Stimulated activated CD8-positive, alpha-beta memory T cell treated with anti-CD3 and anti-CD28 coated beads, Interleukin-4, amount 100 ng/mL, for 1 hour (primary cell): ENCODE measurements at places on chromosomes 6 and 20.

- no peak for DNase-seq
Observed at GRCh38 chr6:167210375-167211294, 52.9 kb upstream of the GPR31 start.

GRCh38 chr20:19918965-19919329 is 98.2 kb upstream of the NAA20 start:
- no peak for DNase-seq

DNA sequence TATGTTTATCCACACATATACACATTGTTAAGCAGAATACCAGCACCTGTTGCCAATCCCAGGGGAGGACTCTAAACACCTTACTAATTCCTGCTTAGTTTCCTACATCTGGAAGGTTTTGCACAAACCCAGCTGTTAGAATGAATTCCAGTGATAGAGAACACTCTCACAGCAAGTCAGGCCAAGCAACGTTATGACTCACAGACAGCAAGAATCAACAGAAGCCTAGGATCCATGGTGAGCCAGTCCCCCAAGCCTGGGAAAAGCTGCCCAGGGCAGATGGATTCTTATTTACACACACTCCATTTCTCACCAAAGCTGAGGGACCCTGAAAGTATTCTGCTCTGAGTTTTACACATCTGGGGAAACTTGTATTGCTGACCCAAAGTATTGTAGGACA is 291.7 kb downstream of the SLC35F1 start:
- no peak for DNase-seq

DNA sequence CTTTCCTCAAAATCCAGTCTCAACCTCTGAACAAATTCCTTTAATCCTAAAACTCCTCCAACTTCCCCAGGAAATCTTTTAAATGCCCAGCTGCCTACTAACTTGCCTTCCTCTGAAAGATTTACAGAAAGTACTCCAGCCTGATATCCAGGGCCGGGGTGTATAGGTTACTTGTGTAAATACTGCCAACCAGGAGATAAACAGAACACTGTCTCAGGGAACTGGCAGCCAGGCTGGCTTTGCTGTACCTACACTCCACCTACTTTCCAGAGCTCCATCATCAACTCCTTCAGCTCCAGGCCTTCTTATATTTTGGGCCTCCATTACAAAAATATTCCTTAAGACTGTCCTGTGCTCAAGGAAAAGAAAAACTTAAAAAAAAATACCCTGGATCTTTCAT is 85.9 kb downstream of the CEP162 start:
- DNase-seq, result no peak

GRCh38 chr6:125947615-125948014 is 9.0 kb upstream of the HINT3 start:
- no peak for DNase-seq

GRCh38 chr6:30075790-30076732 is 492 bp upstream of the RNF39 start:
- DNase-seq, result no peak

DNA sequence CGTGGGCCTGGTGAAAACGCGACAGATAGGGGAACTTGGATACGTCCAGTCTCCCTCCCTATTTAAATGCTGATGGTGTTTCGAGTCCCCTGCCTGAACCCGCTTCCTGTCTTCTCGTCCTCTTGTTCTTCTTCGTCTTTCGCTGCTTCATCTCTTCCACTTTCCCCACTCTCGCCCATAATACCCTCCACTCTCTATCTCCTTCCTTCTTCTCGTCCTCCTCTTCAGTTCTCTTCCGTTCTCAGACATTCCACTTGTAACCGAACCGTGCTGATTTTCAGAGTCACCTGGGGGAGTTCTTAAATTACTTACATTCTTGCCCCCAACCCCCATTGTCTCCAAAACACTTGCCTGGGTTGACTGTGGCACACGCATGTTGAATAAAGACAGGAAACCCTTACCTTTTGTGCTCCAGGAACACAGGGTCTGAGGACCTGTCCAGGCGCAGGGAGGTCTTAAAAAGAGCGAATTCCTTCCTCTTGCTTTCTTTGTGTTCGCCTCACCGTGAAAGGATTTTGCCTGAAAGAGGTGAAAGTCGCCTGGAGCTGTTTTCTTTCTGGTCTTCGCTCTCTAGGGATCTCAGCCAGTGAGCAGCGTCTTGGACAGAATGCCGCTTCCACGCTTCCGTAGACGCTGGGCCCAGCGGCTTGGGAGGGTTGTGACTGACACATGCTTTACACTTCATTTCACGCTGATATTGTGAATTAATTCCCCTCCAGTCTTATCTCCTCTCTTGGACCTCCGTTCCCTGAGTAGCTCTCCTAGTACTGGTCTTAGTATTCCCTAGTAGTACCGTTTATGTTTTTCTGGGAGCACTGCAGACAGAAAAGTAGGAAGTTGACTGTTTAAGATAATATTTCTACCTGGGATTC is 184.0 kb downstream of the GPX5 start:
- no peak for DNase-seq

- no peak for DNase-seq
Observed at GRCh38 chr6:135147637-135148592, 33.2 kb upstream of the MYB start.

- DNase-seq, result no peak
Observed at GRCh38 chr6:146420255-146420654, 123.4 kb upstream of the RAB32 start.

DNA sequence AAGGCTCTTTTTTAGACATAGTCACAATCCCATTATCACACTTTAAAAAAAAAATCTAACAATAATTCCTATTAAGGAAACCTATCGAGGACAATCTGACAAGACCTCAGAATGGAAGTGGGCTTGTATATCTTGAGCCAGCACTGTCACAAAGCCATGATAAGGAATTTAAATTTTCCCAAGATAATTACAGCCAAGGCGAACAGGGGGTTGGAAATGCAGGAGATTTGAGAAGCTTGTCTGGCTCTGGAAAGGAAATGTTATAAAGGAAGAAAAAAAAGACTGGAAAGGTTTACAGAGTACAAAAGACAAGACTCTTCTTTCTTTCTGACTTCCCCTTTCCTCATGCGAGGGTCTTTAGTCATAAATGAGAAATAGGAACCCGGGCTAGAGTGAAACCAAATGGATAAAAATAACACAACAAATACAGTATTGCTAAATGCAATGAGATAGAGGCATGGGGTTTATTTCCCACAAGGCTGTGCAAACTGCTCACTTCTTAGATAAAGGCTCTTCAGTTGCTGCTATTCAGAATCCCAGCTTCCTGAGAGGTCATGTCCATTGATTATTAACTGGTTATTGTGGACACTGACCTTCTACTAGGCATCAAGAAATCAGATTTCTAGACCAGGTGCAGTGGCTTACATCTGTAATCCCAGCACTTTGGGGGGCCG is 13.4 kb upstream of the GHRH start:
- no peak for DNase-seq

DNA sequence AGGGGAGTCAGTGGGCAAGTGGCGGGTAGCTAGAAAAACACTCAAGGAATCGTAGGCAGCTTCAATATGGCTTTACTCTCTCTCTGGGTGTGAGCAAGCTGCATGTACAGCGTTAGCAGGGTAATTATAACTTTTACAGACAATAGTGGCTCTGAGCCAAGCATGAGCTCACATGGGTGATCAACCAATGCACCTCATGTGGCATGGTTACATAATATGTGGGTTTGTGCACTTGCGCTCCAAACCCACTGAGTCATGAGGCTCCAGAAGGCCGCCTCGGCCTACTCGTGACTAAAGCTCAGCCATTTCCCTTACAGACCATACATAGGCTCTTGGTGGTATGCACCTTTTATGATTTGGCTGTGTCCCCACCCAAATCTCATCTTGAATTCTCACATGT is 78.4 kb upstream of the FBXL4 start:
- DNase-seq, result no peak

GRCh38 chr6:38646166-38646878 is 6.6 kb upstream of the BTBD9 start:
- no peak for DNase-seq
